ENCODE measurements at places on chromosomes 4 and X.
A peak's percentile ranks its signal among the peaks of the same experiment; 100 is the strongest.

DNA sequence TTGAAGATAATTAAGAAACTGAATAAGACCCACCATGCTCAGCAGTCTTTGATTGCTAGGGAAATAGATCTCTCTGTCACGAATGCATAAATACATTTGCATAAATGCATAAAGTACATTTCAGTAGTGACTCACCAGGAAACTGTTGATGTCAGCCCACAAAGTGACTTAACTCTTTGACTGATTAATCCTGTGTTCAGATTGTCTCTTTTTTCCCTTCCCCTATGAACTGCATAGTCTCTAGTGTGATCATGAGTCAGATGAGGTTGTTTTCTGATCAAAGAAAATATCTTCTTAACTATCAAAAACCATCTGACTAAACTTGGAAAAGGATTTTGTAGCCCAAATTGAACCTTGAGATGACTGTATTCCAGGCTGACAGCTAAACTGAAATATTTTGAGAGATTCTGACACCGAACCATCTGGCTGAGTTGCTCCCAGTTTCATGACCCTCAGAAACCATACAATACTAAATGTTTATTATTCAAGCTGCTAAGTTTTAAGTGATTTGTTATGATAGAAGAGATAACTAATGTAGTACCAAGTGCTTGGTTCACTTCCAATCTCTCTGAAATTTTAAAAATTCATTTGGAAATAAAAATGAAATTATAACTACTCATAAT, 1381.5 kb upstream of the AGA start:
- no peak for DNase-seq

- DNase-seq: no peak
Observed at GRCh38 chrX:122115604-122116003, 1068.2 kb downstream of the GLUD2 start.

DNA sequence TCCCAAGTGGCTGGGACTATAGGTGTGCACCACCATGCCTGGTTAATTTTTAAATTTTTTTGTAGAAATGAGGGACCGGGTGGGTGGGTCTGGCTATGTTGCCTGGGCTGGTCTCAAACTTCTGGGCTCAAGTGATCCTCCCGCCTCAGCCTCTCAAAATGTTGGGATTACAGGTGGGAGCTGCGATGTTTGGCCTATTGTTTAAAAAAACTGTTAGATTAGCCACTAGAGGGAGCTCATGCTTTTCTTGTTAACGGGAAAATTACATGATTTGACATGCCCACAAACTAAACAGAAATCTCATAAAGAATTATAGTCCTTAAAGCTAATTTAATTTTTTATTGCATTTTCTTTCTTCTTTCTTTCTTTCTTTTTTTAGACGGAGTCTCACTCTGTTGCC, 5.0 kb upstream of the SDAD1 start:
- peak; percentile 28 for DNase-seq

DNA sequence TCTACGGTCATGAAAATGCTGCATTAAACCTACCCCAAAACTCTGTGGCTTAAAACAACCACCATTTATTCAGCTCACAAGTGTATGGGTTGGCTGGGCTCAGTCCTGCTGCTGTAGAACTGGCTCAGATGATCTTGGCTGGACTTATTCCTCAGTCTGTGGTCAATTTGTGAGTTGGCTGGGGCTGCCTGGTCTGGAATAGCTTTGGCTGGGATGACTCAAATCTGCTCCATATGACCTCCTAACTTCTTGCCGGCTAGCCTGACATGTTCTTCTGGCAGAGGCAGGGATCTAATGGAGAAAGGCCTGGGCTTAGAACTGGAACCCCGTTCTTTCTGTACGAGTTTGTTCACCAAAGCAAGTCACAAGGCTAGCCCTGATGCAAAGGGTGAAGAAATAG, 71.7 kb downstream of the CFAP299 start:
- no peak for DNase-seq

DNA sequence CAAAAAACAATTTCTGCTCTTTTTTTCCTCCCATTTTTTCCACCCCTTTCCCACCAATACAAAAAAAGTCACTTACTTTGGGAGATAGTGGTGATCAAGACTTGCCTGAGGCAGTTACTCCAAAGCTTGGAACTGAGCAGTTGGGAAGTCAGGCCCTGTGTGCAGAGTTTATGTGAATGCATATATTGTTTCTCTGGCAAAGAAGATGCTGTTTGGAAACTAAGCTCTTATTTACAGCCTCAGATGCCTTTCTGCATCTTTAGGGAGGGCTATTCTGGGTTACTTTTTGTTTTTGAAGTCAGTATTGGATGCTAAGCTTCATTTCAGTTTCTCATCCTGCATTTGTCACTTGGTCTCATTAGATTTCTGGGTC, 136.3 kb downstream of the ZNF330 start:
- DNase-seq: no peak

Data from SW 1271 (cell line).